ENCODE measurements at places on chromosomes 5 and 9.

- DNase-seq: no peak
These were observed 17.5 kb downstream of the ADRA1B start for GRCh38 chr5:159933531-159934485.

DNA sequence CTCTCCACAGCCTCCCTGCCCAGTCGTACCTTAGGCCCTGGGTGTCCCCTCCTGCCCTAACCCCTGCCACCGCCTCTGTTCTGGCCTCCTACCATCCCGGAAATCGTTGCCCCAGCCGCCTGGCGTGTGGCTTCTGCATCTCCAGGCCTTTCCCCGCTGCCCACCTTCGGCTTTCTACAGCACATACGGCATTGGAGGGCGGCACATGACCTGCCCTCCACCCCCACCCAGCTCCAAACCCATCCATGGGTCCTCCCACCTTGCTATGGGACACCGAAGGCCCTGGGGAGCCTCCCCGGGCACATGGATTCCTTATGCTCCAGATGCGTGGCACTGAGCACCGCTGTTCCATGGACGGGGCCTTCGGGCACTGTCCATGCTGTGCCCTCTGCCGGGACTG is 32.0 kb downstream of the FGF18 start:
- DNase-seq: no peak

- no peak for DNase-seq
These were observed 59.7 kb downstream of the ERBIN start for GRCh38 chr5:65986050-65986451.

DNA sequence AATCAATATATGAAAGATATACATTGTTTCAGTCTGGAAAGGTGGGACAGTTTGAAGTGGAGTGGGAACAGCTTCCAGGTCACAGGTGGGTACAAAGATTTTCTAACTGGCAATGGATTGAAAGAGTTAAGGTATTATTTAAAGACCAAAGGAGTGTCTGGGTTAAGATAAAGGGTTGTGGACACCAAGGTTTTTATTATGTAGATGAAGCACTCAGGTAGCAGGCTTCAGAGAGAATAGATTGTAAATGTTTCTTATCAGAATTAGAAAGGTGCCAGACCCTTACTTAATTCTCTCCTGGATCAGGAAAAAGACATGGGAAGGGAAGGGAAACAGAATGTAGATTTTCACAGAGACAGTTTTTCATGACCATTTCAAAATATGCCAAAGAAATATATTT is 1174.8 kb downstream of the MAT2B start:
- no peak for DNase-seq

GRCh38 chr5:167903659-167904058 is 387.8 kb upstream of the WWC1 start:
- no peak for DNase-seq

GRCh38 chr5:111079846-111080245 is 8.3 kb downstream of the TSLP start:
- DNase-seq: no peak

GRCh38 chr9:129544761-129545160 is 76.1 kb downstream of the C9orf50 start:
- no peak for DNase-seq

DNA sequence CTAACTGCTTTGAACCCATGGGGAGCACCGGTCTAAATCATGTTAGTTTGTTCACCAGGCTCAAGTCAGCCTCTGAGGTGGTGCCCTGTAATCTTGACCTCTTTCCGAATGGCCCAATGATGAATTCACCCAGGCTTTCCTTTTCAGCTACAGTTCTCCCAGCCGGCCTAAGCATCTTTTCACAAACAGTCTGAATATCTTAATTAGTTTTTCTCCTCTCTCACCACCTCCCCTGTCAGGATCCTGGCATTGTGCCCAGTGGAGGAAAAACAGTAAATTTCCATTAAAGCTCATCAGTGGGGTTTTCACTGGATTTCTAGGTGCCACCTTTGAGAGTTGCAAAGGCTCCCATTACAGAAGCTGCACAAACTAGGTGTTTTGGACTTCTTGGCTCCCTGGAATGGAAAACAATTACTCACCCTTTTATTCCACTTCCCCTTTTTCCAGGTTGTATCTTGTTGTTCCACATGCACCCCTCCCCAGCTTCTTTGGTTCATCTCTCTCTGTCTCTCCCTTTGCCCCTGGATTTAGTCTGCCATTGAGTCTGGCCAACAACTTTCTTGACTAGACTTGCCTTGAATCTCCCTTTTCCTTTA is 69.4 kb upstream of the ADAMTSL1 start:
- no peak for DNase-seq

DNA sequence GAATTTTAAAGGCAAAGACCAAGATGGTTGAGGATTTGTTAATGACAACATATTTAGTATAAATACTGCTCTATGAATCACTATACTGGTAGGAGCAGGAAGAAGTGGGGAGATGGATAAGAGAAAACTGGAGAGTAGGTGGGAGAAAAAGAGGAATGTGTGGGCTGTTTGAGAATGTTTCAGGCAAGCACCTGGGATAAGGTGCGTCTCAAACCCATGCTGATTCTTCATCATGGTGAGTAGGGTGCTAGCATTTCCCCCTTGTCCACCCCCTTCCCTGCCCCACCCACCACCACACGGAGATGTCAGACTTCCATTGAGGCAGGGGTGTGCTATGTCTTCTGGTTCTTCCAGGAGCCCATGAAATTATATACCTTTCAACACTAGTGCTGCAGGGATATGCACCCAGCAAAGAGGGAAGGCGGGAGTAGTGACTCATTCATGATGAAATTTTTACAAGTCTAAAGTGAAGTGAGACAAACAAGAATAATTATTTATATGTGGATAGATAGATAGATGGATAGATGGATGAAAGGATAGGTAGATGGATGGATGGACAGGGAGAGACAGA is 54.3 kb downstream of the MTX3 start:
- no peak for DNase-seq

Data from CD4-positive, alpha-beta T cell treated with Interferon gamma for 1 hour (primary cell).